Endothelial cell of coronary artery (primary cell): ENCODE measurements at places on chromosomes 7 and 10. TPM values are rescaled to one million over a fixed set of nuclear protein-coding genes. Genes with fewer than 3 reads are reported as not detected.

Gene SUGCT
- 3.1 and 3.4 TPM in 2 replicates for total RNA-seq

Gene EVX1
- not detected in 2 replicates for total RNA-seq

Gene LRRC4
- total RNA-seq = 0.28 and 1.3 TPM in 2 replicates

Gene PLAC9
- total RNA-seq = 3.3 and 3.9 TPM in 2 replicates

Gene ARMC3
- total RNA-seq = not detected in 2 replicates

Gene HGF
- 0.09 and 4.0 TPM in 2 replicates for total RNA-seq

Gene KCND2
- total RNA-seq = 0.09 TPM in 1 of 2 replicates, not detected in the other

Gene LIPM
- not detected in 2 replicates for total RNA-seq

Gene ACTA2
- total RNA-seq = 8.1 and 140 TPM in 2 replicates

Gene SPDYE16
- not detected in 2 replicates for total RNA-seq

Gene SEMA4G
- 0.63 and 0.94 TPM in 2 replicates for total RNA-seq

Gene PTPRE
- 40.2 and 49.2 TPM in 2 replicates for total RNA-seq

Gene OR13A1
- total RNA-seq = not detected in 2 replicates

Gene MSRB2
- 7.6 TPM in 2 replicates for total RNA-seq

Gene HOXA2
- total RNA-seq = 0.63 and 0.85 TPM in 2 replicates

Gene CFAP46
- 1.1 and 2.3 TPM in 2 replicates for total RNA-seq

Gene CTAGE8
- not detected in 2 replicates for total RNA-seq

Gene SEMA3D
- 1.4 and 2.4 TPM in 2 replicates for total RNA-seq

Gene TAS2R4
- total RNA-seq = 0.85 and 0.90 TPM in 2 replicates
